ENCODE measurements at places on chromosomes 11 and 22.

GRCh38 chr11:94533696-94534630 lies 9.8 kb upstream of the FUT4 start:
- no peak for DNase-seq

- no peak for DNase-seq
These were observed 199.0 kb downstream of the SOX6 start for GRCh38 chr11:16157327-16157726.

DNA sequence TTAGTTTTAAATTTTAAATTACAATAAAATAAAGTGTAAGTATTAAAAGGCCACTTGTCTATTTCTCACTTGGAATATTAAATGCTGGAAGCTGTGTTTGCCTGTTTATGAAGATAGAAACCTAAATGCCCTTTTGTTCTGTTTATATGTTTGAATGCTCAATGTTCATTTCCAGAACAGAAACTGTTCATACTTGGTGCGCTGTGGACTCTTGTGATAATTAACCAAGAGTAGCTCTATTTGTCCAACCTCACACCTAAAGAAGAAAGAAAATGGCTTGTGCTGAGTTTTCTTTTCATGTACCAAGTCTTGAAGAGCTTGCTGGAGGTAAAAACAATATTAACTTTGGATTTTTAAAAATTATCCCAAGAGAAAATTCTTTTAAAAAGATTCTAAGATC lies 5.7 kb downstream of the C11orf54 start:
- DNase-seq: no peak

DNA sequence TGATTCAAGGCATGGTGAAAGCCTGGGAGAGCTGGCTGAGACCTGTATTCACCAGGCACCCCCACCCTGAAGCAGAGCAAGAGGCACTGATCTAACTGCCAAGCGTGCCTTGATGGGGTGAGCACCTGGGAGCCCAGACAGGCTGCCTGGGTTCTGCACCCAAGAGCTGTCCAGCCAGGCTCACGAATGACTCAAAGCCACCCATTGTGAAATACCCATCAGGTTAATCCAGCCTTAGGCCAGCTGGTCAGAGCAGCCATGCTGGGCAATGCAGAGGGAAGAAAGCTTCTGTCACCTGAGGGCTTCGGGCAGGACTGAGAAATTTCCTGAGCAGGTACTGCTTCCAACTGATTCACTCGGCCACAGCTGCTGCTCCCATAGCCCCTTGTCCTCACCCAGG lies 22.1 kb downstream of the THOC5 start:
- DNase-seq: no peak

DNA sequence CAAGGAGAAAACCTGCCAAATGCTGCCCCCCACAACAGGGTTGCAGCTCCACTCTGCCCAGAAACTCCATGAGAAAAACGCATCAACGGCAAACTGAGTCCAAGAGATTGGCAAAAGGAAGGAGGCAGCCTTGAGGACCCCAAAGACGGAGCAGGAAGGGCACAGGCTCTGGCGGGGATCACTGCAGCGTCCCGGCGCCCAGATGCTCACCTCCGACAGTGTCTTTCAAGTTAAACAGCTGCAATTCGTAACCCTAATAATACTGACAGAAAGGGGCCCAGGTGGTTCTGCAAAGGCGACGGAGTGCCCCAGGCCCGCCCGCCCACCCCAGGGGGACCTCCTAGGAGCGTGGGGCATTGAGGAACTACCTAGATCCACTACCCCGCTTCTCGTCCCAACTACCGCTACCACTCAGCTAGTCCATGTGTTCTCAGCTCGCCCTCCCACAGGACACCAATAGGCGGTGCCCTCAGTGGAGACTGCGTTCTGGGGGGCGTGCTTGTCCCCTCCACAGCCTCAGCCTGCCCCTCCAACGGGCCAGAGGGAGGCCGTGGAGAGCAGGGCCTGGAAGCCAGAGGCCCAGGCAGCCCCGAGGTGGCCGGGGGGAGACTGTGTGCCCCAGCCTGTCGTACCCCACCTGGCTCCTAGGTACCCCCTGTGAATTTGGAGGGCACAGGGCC lies 127.4 kb downstream of the PHF21B start:
- DNase-seq: no peak

GRCh38 chr11:57196596-57196995 lies 14.8 kb downstream of the LRRC55 start:
- no peak for DNase-seq
